ENCODE measurements at places on chromosomes 1 and 21. TPM values are rescaled to one million over a fixed set of nuclear protein-coding genes. Genes with fewer than 3 reads are reported as not detected.

Gene KCNJ9
- not detected for total RNA-seq

Gene TRPM2
- total RNA-seq = 5.7 TPM

Gene SMCP
- total RNA-seq = not detected

Gene RIT1
- total RNA-seq = 93.4 TPM

Gene CNKSR1
- total RNA-seq = 0.52 TPM

Gene RIMS3
- total RNA-seq = 0.50 TPM

Gene ARHGEF11
- total RNA-seq = 32.0 TPM

Gene ADCY10
- not detected for total RNA-seq

Gene RSPH1
- total RNA-seq = not detected

Gene DSCAM
- not detected for total RNA-seq

Gene RAB42
- total RNA-seq = 0.46 TPM

Gene UBXN10
- not detected for total RNA-seq

Gene DTL
- 19.0 TPM for total RNA-seq

Gene LAMB3
- total RNA-seq = 19.7 TPM

Gene PLA2G2C
- total RNA-seq = not detected

Gene VCAM1
- total RNA-seq = not detected

Gene APCS
- total RNA-seq = not detected

Gene AADACL3
- not detected for total RNA-seq

Gene C1orf167
- 0.14 TPM for total RNA-seq

Gene DAB1
- total RNA-seq = 0.17 TPM

Gene TTC24
- not detected for total RNA-seq

Gene SYT2
- total RNA-seq = not detected

Gene OR2L13
- total RNA-seq = not detected

Gene INPP5B
- total RNA-seq = 5.6 TPM

Gene CENPF
- total RNA-seq = 70.5 TPM

Gene TMEM269
- 0.12 TPM for total RNA-seq

Gene TRIM17
- total RNA-seq = not detected

Gene LGR6
- total RNA-seq = 0.46 TPM

Gene SLC37A1
- 8.9 TPM for total RNA-seq

Gene SPEN
- 11.3 TPM for total RNA-seq

Gene SH2D2A
- total RNA-seq = 135 TPM

Gene CFHR4
- not detected for total RNA-seq

Gene AHDC1
- 1.7 TPM for total RNA-seq

Gene CRYBG2
- total RNA-seq = not detected

Gene FCMR
- not detected for total RNA-seq

Gene ORC1
- total RNA-seq = 8.3 TPM

Gene KLF17
- not detected for total RNA-seq

Gene KCNQ4
- total RNA-seq = 0.74 TPM

Gene CYP4A11
- total RNA-seq = not detected

Data from NCI-H460 (cell line).